ENCODE measurements at places on chromosomes 1 and 21. TPM values are rescaled to one million over a fixed set of nuclear protein-coding genes. Genes with fewer than 3 reads are reported as not detected.
A peak's percentile ranks its signal among the peaks of the same experiment; 100 is the strongest.

The CA14 gene
- total RNA-seq, result not detected

The SNAP47 gene
- 67.0 TPM for total RNA-seq

DNA sequence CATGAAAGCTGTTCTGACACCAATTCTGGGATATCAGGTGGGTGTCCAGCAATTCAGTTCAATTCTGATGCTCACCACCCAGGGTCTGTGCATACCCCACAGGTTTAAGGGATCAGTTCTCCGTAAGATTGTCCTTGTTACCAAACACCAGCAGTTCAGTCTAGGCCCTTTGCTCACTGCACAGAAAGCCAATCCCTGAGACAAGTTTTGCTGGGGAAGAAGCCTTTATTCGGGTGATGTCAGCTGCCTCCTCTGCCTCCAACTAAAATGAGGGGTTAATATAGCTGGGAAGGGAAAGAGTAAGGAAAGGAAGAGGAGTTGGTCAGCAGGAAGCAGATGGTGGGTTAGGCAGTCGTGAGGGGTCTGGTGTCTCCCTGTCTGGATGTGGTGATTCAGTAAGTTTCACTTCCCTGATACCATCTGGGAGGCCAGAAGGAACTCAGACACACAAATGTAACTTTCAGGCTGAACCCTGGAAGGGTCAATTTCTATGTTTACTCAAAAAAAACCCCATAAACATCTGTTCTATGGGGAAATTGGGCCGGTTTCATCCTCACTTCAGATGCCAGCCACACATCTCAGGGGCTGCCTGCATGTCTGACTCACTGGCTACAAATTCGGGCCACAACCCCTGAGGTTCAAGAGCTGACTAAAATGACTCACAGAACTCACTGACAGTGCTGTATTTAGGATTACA, 83.3 kb upstream of the PGBD5 start:
- H3K36me3 ChIP-seq, result no peaks in the 10 kb centered on the region
- no peak overlapping the region for H3K4me3 ChIP-seq
- H3K27ac ChIP-seq, result no peak overlapping the region
- DNase-seq, result no peak
- H3K27me3 ChIP-seq, result no peaks in the 10 kb centered on the region

GRCh38 chr1:168287237-168287664, 6.6 kb downstream of the TBX19 start:
- H3K4me1 ChIP-seq, result peaks cover 3% of the 10 kb centered on the region
- no peak overlapping the region for H3K4me3 ChIP-seq
- H3K36me3 ChIP-seq, result no peaks in the 10 kb centered on the region

DNA sequence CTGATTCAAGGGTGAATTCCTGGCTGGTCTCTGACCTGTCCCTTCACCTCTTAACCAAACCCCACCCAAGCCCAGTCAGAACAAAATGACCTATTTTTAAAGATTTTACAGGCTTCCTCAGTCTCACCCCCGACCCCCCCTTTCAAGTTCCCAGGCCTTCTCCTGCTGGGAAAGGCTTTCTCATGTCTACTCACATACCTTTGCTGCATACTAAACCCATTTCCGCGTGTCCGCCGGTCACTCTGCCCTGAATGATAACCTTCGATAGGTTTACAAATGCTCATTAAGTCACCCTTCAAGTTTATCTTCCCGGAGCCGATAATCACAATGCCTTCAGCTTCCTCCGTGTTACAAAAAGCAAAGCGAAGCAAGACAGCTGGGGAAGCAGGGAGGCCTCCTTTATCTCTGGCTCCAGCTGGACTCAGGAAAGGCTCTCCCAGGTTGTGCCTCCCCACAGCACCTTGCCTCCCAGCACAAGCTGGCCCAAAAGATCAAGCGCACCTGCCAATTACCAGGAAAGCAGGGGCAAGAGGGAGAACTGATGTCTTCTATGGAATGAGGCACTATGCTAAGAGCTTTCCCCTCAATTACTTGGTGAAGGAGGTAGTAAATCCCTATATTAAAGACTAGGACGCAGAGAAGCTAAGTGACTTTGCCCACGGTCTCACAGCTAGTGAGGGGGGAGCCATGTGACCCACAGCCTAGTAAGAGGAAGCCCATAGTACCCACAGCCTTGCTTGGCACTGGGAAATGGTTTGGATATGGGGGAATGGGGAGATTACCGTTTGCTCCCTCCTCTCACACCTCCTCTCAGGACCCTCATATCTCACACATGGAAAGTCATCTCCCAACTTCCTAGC, 15.9 kb downstream of the SMIM12 start:
- no peak overlapping the region for H3K4me3 ChIP-seq
- H3K36me3 ChIP-seq, result no peaks in the 10 kb centered on the region
- H3K27ac ChIP-seq, result peak overlapping the region; percentile 38
- no peak for DNase-seq
- H3K4me1 ChIP-seq, result peaks cover 33% of the 10 kb centered on the region

All from thyroid gland (tissue), 4 donors.